Uterine smooth muscle cell (primary cell): ENCODE measurements at places on chromosomes 3 and 15. TPM values are rescaled to one million over a fixed set of nuclear protein-coding genes. Genes with fewer than 3 reads are reported as not detected.

ATP8B4 gene
- 2.1 and 9.9 TPM in 2 replicates for total RNA-seq

PPP1R14D gene
- total RNA-seq = not detected in 2 replicates

CCK gene
- 0.62 and 1.1 TPM in 2 replicates for total RNA-seq

PP2D1 gene
- total RNA-seq = not detected in 2 replicates
